H7 (cell line): ENCODE measurements at places on chromosomes 7 and 10.

- no peak for DNase-seq
These were observed 7.6 kb upstream of the ERVW-1 start for GRCh38 chr7:92485267-92485892.

- DNase-seq, result peak; percentile 90
These were observed at the start of gene GSDME for GRCh38 chr7:24757353-24758275. GSDME (minus strand) TSS chr7:24757464; CDS start chr7:24749774, 7,690 bp downstream.

DNA sequence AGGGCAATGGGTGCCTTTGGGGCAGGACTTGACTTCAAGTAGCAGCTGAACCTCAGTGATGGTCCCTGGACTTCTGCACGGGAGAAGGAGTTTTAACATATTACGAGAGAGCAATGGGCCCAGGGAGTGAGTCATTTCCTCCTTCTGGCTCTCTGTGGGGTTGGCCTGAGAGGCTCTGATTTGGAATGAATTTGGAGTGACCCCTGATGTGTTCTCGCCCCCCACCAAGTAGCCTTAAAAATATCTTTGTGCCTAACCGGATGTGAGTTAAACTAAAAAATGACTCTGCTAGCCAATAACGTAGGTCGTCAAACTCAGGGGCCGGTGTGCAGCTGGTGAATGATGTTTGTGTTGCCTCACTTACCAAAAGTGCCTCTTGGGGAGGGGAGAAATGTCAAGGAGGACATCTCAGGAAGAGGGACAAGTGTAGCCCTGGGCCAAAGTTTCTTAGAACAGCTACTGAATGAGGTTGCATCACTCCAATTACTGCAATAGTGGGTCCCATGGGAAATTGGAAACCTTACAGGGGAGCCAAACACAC is 656.6 kb downstream of the INHBA start:
- no peak for DNase-seq

DNA sequence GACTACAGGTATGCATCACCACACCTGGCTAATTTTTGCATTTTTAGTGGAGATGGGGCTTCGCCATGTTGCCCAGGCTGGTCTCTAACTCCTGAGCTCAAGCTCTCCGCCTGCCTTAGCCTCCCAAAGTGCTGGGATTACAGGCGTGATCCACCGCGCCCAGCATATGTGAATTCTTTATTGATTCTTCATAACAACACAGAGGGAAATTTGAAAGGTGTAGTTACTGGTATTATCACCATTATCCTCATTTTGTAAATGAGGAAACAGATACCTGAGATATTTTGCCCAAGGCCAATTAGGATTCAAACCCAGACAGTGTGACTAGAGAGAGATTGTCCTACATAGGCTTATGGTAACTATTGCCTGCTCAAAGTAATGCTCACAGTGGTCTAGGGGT is 22.6 kb downstream of the TCF7L2 start:
- no peak for DNase-seq

DNA sequence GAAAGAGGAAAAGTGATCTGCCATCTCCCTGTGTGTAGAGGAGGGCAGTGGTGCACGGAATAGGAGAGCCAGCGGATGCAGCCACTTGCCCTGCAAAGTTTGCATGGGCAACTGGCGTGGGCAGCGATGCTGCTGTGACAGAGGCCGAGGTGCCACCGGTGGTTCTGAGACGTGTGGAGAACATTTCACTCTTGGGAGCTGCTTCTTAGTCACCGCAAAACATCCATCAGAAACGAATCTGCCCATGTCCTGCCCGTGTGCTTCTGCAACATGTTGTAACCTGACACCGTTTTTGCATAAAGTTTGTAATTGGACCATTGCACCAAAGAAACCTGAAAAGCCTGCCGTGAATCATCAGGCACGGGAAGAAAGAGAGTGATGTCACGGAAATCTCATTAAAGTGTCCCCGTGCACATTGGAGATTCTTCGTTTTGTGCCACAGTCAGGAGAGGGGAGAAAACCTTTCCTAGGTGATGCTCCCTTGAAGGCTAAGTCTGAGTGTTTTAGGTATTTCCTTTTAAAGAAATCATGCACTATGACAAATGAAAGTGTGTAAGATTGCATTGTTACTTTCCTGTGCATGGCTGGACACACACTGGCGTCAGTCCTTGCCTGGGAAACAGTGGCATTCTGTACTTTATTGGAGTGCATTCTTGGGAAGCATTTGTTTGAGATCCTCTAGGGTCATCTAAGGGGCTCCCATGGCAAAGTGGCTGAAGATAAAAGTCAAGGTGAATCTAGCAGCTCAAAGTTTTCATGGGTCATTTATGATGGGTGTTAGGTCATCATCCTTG is 302.6 kb downstream of the KLF6 start:
- peak; percentile 53 for DNase-seq

DNA sequence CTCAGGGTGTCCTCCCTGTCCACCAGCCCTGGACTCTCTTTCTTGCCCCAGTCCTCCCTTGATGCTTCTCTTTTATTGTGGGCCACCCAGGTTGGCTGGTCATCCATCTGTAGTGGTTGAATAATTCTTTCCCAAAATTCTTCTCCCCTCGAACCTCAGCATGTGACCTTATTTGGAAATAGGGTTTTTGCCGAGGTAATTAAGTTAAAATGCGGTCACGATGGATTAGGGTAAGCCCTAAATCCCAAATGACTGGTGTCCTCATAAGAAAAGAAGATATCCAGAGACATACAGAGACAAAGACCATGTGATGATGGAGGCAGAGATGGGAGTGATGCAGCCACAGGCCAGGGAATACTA is 74.3 kb downstream of the GFRA1 start:
- DNase-seq, result no peak

- no peak for DNase-seq
These were observed 233.3 kb downstream of the LRRN3 start for GRCh38 chr7:111324228-111324627.

DNA sequence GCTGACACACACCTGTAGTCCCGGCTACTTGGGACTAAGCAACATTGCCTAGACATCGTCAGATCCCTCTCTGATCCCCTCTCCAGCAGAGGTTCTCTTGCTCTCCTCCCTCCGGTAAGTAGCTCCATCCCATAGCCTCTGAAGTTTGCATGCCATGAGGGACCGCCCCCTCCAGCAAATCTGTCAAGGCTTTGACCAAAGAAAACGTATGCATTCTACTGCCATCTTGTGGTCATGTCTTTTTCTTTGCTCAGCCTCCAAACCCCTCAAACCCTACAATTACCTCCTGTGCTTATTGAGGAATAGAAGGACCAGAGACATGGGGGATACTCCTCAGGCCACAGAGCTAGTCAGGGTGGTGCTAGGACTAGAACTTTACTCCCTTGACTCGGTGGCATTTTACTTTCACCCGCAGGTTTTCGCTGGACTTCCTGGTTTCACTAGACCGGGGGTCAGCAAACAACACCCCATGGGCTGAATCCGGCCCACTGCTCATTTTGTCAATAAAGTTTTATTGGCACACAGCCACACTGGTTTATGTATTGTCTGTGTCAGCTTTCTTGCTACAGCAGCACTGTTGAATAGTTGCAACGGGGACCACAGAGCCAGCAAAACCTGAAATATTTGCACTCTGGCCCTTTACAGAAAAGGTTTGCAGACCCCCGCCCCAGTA is 202.6 kb upstream of the FOXK1 start:
- peak; percentile 80 for DNase-seq

GRCh38 chr7:19397911-19398310 is 252.7 kb upstream of the FERD3L start:
- no peak for DNase-seq

- DNase-seq, result peak; percentile 78
These were observed 48.3 kb downstream of the ZNF783 start for GRCh38 chr7:149310113-149310836.

DNA sequence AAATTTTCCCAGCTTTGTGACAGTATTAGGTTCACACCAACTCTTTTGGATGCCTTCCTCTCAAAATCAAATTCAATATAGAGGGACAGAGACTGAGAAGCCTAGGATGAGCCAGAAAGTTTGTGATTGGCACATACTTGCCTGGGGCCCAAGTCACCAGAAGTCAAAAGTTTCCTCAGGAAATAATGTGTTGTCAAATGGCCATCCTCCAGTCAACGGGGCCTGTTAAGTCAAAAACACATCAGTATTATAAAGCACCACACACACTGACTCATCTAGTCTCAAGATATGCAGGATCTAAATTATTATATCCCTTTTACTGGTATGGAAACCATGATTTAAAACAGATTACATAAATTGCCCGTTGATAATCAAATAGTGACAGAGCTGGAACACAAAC is 158.1 kb downstream of the AHR start:
- DNase-seq, result no peak

DNA sequence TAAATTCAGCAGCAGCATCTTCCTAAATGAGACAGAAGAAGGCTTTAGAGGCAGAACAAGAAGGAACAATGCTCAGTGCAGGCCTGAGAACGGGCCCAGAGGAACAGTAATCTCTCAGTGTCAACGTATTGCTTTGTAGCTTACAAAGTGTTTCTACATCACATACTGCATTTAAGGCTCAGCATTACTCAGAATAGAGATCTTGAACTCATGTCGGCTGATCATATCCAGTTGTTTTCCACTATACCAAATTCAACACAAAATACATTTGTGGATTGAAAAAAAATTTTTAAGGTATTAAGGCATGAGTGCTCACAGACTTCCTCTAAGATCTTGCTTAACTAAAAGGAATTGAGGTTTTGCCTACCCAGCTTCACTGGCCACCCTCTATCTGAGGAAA is 325.1 kb downstream of the HPSE2 start:
- no peak for DNase-seq

GRCh38 chr10:14254368-14254767 is 76.4 kb downstream of the FRMD4A start:
- DNase-seq, result no peak

DNA sequence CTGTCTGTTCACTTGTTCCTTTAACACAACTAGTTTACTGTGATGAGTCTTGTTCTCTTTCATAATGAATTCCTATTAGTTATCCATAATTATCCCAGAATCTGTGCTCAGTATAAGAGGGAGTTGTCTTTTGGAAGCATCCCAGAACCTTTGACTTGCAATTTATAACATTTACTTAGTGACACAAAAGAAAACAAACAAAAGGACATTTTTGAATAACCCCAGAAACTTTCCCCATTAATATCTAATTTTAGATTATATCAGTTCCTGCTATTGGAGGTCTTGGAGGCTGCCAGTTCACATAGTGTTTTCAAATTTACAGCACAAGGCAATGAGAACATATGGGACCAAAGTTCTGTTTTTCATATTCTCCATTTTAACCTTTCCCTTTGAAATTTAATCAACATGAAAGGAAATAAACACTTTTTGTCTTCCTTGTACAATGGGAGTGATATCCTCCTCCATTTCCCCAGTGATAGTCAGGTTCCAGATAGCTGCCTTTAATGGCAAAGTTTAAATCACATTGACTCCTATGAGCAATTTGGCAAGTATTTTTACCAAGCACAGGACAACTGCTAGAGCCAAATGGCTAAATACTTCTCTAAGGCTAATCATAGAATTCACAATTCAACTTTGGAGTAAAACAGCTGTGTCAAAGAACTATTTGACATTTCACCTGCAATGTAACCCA is 37.1 kb upstream of the GNAT3 start:
- DNase-seq, result no peak

GRCh38 chr7:2530071-2530987 is 10.8 kb downstream of the LFNG start:
- DNase-seq, result no peak

- no peak for DNase-seq
These were observed 32.2 kb downstream of the DNAJB6 start for GRCh38 chr7:157368955-157369354.

- no peak for DNase-seq
These were observed 92.9 kb downstream of the AHR start for GRCh38 chr7:17391366-17391765.

- no peak for DNase-seq
These were observed 550.3 kb downstream of the GRM8 start for GRCh38 chr7:126702242-126703016.

- DNase-seq, result no peak
These were observed 17.3 kb downstream of the IL2RA start for GRCh38 chr10:6044751-6045313.

DNA sequence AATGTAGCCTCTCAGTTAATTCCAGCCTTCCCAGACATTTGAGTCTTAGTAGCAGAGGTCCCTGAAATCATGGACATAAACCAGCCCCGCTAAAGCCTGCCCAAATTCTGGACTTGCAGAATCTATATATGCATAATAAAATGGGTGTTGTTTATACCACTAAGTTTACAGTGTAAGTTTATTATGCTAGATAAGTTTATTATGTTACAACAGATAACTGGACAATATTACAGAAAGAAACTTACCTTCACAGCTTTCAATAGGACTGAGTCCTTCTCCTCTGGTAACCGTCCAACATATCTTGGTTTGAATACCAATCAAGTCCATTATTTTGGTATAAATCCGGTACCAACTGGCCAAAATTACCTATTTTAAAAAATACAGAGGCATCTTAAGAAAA is 26.2 kb downstream of the DPY19L1 start:
- no peak for DNase-seq

- DNase-seq, result no peak
These were observed 59.5 kb downstream of the ACADSB start for GRCh38 chr10:123068087-123068853.

- no peak for DNase-seq
These were observed 199.2 kb downstream of the DIP2C start for GRCh38 chr10:490256-490655.

DNA sequence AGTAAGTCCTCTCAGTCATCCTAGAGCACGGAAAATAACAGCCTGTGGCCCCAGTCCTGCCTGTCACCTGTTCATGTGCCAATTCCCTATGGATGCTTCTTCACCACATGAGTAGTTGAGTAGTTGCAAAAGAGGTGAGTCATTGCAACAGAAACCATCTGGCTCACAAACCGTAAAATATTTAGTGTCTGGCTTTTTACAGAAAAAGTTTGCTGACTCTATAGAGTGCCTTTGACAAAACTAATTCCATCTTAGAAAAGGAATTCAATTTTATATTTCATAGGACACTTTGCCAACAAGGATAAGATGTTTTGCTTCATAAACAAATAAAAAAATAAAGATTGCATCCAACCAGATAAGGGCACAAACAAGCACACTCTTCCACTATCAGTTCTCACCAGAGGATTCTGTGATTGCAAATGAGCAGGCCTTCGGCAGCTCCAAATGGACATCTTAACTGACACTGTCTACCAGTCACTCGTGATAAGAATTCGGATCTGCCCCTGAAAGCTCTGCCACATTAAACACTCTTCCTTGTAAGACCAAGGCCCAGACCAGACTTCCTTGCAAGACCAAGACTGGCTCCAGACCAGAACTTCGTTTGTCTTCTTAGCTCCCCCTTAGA is 242.7 kb upstream of the SEMA3C start:
- DNase-seq, result no peak

GRCh38 chr7:32594965-32595490 is 99.7 kb downstream of the AVL9 start:
- no peak for DNase-seq

GRCh38 chr10:102064868-102065560 is at the start of gene HPS6:
HPS6 (plus strand) TSS chr10:102065349; CDS start chr10:102065475, 126 bp downstream.
- DNase-seq, result peak; percentile 94

DNA sequence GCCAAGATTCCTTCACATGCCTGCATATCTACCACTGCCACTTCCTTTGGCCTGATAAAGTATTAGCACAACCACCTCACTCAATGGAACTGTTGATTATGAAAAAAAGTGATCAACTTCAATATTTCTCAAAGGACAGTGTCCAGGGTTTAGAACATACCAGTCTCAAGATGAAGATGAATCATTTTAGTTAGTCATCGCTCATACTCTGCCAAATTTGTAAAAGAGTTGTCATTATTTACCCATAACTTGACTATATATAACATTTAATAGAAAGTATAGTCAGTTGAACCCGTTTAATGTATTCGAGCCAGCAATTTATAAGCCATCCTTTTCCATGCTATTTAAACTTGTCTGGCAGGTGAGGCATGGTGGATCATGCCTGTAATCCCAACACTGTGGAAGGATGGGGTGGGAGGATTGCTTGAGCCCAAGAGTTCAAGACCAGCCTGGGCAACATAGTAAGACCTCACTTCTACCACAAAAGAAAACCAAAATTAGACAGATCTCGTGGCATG is 33.2 kb downstream of the SPAM1 start:
- DNase-seq, result no peak
